Pancreas (tissue), 10 donors: ENCODE measurements at places on chromosomes 5 and 9. TPM values are rescaled to one million over a fixed set of nuclear protein-coding genes. Genes with fewer than 3 reads are reported as not detected.
A peak's percentile ranks its signal among the peaks of the same experiment; 100 is the strongest.

DNA sequence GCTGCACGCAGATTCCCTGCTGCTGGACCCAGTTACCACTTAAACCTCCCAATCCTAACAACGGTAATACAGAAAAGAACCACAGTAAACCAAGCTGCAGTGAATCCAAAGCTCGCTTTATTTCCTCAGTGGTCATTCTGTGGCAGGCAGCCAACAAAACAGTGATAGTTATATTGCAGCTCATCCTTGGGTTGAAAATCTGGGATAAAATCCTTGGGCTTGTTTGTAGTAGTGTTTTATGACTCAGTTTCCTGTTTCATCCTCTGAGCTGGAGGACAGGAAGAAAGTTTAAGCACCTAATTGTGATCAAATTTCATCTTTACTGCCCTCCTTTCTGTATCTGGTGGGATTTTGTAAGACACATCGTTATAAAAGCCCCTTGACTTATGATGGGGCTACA is 31.4 kb downstream of the HMGCR start:
- no peak for DNase-seq

The PCDHB7 gene
- 0.41 TPM for total RNA-seq

The C7 gene
- total RNA-seq = 60.7 TPM

DNA sequence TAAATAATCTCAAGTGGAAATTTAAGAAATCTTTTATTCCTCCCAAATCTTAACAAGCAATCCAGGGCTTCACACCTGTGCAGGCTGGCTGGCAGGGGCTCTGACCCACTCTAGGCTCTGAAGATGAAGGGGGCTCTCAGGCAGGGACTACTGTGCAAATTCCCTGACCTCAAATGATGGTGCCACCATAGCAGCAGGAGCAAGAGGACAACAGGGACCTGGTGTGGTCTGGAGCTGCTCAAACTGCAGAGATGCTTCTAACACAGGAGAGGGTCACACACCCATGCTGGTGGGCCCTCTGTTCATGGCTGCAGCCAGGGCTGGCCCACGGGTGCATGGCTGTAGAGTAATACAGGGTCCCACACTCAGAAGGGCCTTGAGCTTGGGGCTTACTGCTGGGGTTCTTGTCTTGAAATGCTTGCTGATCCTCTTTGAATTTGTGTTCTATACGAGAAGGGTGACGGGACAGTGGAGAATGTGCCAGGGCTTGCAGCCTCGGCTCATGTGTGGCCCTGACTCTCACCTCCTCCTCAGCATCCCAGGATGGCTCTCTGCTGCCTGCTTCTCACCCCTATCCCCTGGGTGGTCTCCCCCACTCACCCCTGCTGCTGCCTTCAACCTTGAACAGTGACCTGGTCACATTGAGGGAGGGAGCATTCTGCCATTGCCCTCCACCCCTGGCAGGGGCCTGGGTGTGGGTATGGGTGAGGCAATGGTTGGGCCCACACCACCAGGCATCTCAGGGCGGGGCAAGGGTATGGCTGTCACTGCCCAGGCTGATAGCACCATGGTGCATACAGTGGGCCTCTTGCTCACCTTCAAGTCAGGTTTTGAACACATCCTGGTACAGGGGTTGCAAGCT is 191.7 kb downstream of the FSTL4 start:
- no peak for DNase-seq

The ABCA1 gene
- 9.4 TPM for total RNA-seq

The RNF180 gene
- 6.2 TPM for total RNA-seq

- no peak for DNase-seq
These were observed 87.2 kb downstream of the MTAP start for GRCh38 chr9:21889673-21890072.

The C9orf153 gene
- 0.12 TPM for total RNA-seq

The NSG2 gene
- total RNA-seq = 0.19 TPM

DNA sequence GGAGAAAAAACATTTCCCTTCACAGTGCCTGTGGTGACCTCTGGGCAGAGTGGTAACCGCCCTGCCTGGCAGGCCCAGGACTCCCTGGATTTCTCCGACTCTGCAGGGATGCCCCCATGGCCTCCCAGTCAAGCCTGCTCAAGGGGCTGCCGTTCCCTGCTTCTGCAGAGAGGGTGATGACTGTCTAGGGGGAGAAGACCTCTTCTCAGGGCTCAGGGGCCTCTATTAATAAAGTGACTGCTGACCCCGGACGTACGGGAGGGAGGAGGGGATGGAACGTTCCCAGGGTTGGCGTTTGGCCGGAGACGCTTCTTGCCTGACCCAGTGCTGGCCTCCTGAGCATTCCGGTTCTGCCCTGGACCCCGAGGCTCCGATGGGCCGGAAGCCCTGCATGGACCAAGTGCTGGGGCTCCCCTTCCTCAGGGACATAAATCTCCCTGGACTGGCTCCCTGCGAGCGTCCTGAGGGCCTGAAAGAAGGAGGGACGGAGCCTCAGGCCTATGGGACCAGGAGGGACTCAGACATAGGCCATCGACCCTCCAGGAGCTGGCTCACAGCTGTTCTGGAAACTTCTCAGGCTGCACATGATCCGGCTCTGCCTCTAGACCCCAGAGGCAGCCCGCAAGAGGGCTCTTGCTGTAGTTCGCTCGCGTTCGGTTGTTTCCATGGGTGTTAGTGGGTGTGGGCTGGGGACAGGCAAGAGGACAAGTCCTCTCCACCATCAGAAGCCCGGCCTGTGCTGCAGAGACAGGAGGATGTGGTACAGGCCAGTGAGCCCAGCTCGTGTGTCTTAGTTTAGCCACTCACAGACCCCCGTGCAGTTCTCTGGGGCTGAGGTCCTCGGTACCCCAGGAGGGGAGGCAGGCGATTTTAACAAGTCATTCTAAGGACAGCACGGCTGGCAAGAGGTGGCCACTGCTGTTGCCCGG is 8.1 kb upstream of the RNU6ATAC start:
- no peak for DNase-seq

GRCh38 chr9:16879416-16879815 is 8.9 kb upstream of the BNC2 start:
- no peak for DNase-seq

DNA sequence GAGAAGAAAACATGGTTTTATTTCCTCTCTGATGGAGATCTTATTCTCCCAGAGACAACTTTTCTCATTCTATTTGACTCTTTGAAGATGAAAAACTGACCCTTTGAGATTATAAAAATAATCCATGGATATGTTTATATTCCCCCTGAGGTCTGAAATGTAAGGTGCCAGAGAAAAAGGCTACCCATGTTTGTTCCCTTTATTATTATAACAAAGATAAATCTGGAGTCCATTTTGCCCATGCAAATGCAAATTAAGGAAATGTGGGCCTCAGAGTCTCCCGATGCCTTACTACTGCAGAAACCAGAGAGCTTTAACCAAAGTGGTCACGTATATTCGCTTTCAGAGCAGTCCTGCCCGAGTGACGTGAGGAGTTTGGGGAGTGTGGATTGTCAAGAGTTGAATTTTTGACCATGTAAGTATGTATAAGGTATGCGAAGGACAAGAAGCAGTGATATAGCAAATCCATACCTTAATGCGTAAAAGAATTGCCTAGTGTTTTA is 312.5 kb downstream of the RASEF start:
- no peak for DNase-seq

DNA sequence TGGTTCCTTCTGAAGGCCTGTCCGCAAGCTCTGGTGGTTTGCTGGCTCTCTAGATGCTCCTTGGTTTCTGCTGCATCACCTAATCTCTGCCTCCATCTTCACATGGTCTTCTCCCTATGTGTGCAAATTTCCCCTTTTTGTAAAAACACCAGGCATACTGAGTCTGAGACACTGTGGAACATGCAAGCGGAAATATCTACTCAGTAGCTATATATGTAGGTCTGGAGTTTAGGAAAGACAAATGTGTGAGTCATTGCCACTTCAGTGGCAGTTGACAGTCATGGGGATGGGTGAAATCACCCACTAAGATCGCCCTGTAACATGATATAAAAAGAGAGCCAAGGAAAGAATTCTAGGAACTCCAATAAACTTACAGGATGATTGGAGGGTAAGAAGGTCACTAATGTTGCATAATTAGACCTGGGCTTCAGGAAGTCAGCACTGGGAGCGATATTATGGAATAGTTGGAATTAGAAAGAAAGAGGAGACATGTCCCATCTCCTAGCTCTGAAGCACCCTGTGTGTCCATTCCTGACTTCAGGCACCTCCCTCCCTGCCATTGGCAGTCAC is 22.7 kb upstream of the UBLCP1 start:
- no peak for DNase-seq

GRCh38 chr9:101354143-101354764 is 30.6 kb downstream of the BAAT start:
- DNase-seq = peak; percentile 18

DNA sequence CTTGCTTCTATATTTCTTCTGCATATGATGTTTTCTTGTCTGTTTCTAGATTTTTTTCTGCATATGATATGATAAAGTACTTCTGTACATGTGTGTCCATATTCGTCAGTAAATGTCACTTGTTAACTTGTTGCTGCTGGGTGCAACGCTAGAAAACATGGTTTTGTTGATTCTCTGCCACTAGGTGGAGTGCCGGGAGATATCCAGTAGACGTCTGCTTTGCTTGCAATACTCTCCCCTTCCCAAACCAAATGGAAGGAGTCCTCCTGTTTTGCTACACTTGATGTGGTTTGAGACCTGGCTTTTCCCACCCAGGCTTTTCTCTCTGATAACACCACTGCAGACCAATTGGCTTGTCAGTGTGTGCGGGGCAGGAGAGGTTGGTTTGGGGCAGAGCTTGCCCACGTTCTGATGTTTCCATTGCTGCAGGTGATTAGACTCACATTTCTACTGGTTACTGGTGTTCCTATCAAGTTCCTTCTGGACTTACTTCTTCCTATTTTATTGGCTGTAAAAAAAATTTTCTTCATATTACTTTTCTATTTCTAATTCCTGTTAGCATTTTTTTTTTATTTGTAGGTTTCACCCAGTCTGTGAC is 900.0 kb upstream of the CDH10 start:
- DNase-seq = no peak

DNA sequence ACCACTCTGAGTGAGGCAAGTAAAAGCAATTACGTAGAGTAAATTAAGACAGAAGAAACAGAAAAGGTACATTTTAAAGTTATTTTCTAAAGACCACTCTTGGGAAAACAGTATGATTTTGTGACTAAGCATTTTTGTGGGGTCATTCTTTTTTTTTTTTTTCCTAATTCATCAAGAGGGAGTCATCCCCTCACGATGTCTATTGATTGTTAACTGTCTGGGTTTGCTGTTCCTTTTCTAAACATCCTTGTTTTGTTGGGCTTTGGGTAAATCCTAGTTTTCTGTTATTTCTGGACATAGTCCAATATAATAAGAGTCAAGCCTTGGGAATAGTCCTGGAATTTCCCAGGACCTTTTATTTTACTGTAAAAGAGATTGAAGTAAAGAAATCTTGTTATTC is 63.8 kb downstream of the ANKRD55 start:
- DNase-seq = no peak

- no peak for DNase-seq
These were observed 27.6 kb upstream of the PSD2 start for GRCh38 chr5:139767960-139768359.

DNA sequence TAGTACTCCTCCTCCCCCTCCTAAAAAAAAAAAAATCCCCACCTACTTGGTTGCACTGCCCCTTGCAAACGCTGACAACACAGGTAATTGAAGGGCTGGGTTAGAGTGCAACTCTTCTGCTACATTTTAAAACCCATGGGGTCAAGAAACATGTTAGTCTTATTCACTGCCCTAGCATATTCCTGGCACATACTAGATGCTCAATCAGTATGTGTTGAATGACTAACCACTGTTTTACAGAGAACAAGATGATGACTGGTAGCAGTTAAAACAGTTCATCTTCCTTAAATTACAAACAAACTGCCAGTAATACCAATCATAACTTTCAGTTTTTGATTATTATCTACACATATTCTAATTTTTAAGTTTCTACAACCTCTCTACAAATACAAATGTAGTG is 124.4 kb downstream of the NFIB start:
- no peak for DNase-seq

DNA sequence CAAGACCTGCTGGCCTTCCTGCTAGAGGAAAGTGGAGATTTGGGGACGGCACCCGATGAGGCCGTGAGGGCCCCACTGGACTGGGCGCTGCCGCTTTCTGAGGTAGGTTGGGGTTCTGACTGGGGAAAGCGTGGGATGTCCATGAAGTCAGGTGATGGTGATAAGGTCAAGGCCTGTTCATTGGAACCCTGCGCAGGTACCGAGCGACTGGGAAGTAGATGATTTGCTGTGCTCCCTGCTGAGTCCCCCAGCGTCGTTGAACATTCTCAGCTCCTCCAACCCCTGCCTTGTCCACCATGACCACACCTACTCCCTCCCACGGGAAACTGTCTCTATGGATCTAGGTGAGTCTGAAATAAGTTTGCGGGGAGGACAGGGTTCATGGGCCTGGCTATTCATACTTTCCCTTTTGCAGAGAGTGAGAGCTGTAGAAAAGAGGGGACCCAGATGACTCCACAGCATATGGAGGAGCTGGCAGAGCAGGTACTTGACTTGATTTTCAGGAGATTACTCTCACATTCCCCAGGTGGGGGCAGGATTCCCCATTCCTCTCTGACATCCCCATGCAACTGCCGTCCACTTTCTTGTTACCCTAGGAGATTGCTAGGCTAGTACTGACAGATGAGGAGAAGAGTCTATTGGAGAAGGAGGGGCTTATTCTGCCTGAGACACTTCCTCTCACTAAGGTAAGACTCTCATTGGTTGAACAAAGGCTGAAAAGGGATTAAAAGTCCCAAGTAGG is 505 bp downstream of the CREB3 start:
- no peak for DNase-seq

- DNase-seq = no peak
These were observed 35.1 kb upstream of the EXOC3 start for GRCh38 chr5:407801-408268.

- peak; percentile 46 for DNase-seq
These were observed 31.1 kb upstream of the IQGAP2 start for GRCh38 chr5:76371960-76372322.

The WNT8A gene
- total RNA-seq = not detected

DNA sequence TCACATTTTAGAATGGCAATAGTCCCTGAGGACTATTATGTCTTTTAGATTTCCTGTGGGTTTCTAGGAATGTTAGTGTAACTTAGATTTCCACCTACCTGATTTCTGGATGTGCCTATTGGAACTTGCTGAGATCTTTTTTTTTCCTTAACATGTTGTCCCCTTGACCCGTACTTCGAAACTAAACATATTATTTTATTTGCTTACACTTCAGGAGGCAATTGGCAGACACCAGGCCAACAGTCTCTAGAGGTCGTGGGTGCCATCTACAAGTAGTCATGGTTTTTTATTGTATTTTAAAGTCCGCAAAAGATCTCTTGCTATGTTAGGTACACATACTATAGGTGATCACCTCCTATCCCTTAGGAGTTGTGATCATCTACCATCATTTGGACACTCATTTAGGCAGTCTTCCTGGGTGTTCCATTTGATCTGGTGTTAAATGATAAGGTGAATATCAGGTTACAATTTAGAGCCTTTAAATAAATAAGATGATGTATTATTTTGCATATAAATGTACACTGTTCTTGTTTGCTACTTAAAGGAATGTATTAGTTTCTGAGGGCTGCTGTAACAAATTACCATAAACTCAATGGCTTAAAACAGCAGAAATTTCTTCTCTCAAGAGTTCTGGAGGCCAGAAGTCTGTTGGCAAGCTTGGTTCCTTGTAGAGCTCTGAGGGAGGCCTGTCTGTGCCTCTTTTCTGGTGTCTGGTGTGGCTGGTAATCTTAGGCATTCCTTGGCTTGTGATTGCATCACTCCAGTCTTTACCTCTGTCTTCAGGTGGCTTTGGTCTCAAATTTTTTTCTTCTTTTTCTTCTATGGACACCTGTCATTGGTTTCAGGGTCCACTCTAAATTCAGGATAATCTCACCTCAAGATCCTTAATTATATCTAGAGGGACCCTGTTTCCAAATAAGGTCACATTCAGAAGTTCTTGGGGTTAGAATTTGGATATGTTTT is 64.8 kb downstream of the ZCCHC7 start:
- DNase-seq = no peak
